Anterior cingulate cortex (tissue), 58 donors: ENCODE measurements at places on chromosomes 7 and 10.

DNA sequence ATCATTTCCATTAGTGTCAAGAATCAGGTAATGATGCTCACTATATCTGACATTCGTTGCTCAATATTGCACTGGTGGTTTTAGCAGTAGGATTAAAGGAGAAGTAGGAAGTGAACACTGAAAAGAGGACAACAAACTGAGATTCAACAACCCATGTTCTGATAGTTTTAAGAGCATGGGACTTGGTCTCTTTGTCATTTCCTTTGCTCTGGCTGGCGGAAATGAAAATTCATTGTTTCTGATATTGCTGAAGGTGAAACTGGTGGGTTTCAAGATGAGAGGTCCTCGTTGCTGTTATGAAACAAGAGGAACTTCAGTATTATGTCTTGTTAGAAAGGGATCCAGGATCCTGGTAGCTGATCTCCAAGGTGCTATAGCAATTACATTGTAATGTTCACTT lies 129.0 kb downstream of the DNAH11 start:
- DNase-seq = no peak

DNA sequence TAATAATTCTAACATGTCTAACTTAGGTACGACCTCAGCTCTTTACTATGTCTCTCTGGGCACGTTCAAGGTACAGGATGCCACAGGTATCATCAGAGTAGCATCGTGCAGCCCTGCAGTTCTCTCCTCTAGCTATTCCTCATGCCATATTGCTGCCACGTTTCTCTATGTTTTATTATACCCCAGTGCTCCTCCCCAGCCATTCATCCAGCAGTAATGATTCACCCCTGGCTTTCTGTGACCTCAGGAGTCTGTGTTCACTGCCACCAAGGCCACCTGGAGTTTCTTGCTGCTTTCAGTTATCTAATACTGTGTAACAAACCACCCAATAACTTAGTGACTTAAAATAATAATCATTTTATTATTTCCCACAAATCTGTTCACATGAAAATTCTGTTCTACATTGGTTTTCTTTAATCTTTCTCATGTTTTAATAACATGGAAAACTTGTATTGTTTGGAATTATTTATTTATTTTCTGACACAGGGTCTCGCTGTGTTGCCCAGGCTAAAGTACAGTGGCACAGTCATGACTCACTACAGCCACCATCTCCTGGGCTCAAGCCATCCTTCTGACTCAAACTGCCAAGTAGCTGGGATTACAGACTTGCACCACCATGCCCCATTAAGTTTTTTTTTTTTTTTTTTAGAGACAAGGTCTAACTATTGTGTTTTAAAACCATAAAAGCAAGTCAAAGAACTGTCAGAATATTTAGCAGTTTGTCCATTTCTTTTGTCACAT lies 21.8 kb downstream of the REEP3 start:
- DNase-seq = no peak

DNA sequence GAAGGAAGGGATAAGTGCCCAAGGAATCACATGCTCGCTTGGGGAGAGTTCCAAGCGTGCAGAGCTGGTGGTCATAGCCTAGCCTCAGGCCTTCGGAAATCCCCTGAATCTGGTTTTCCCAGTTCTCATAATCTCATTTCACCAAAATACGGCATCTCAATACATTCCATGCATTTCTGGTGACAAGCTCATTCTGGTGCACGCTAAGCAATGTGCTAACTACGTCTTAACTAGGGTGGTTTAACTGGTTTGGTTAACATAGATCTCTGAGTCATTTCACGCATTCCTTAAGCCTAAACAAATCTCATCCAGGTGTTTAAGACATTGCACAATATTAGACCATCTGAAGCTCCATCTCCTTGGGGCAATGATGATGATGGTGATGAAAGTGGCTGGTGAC lies 72.9 kb upstream of the STEAP1B start:
- no peak for DNase-seq

DNA sequence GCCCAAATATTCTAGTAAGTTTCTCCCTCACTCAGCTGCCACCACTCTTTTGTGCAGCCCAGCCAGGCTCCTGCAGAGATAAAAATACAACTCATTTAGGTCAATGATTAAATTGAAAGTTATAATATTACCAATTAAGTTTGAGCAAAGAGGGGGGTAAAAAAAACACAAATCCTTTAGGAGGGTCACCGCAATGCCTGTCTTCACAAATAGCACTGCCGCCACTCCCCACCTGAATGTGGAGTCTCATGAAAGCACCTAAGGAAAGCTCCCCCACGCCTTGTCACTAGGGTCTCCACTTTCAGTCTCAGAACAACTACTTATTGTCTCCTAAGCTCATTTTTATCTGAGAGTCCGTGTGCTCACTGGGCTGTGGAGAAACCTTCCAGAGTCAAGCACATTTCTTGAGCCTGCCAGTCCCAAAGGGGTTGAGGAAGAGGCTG lies 148.7 kb downstream of the FGFR2 start:
- no peak for DNase-seq

DNA sequence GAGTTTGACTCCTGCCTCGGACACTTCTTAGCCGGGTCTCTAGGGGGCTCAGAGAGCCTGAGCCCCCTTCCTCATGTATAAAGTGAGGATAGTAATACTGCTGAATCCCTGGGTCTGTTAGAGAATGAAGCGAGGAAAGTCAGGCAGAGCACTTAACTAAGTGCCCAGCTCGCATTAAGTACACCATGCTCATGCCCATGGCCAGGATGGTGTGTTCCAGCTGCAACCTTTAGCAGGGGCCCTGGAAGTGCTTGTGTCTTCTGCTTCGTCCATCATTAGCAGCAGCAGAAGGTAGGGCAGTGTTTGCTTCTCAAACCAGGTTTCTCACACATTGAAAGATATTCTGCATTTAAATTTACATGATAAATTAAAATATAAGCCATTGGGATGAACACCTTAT lies 27.3 kb upstream of the WDFY4 start:
- DNase-seq = no peak

DNA sequence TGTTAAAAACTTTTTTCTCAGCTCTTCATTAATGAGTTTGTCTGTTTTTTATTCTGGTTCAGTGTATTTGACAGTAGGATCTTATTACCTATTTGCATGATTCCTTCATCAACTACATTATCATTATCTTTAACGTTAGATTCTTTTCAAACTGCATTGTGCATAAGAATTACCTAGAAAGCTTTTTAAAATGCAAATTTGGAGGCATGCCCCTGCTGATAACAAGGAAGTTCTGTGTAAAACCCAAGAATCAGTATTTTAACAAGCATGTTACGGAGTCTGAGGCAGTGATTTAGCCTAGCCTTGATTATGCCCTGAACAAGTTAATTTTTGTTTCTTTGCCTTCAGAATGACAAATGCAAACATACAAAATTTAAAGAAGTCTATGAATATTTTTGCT lies 14.2 kb downstream of the AHR start:
- no peak for DNase-seq

DNA sequence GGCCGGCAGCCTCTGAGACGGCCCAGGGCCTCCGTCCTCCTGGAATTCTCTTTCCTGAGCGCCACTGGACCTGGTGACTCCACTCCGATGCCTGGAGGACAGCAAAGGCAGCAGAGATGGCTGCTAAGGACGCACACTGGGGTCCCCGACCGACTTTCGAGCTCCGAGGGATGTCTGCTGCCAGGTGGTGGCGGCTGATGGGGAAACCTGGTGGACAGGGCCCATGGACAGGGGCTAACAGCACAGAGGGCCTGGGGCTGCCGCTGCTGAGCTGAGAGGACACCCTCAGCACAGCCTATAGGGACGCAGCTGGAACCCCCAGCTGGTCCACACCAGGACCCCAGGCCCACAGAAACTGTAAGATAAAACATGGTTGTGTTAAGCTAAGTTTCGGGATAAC lies 366.3 kb downstream of the DNAJB6 start:
- no peak for DNase-seq

DNA sequence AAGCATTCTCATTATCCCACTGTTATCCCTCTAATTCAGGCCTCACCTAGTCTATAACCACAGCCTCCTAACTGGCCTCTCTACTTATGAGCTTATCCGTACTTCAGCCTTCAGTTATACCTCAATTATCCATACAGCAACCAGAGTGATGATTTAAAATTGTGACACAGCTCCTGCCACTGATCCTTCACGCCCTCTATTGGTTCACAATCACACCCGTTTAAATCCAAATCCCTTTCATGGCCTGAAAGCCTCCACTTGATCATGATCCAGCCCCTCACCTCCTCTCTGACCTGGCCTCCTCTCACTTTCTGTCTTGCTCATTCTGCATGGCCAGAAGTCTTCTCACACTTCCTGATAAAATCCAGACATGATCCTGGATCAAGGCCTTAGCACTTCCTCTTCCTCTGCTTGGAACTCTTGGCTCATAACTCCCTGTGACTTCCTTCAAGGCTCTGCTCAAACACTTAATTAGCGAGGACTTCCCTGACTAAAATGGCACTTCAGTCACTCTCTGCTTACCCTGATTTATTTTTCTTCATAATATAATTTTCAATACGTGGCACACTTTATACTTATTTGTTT lies 19.0 kb upstream of the TMEM26 start:
- no peak for DNase-seq

DNA sequence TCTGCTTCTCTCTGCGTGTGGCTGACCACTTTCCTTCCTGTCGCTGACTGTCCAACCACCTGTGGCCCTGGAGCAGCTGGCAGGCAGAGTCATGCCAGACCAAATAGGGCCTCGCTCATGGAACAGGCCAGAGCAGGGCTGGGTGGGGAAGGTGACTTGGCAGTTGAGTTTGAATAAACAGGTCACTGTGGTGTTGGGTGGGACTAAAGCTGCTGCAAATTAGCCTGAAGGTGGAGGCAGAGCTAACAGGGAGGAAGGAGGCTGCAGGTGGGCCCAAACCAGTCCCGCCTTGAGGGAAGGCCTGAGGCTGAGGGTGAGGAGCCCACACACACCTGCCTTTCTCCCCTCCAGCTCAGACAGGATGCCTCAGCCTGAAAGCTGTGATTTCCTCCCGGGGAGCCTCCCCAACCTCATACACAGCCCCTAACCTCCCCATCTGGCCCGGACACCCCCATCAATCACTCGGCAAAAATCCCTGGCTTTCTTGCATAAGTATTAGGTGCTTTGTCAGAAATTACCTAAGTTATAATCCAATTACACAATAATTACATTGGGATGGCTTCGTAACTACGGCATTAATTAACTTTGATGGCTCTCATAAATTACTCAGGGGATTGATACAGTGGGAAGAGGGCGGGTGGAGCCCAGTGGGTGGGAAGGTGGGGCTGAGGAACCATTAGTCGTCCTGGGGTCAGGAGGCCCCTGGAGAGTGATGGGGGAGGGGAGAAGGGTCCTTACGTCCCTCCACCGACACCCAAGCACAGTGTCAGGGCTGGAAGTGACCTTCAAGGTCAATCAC lies 97.7 kb upstream of the PCBD1 start:
- no peak for DNase-seq

GRCh38 chr7:97971990-97972943 lies 17.7 kb downstream of the OCM2 start:
- peak; percentile 9 for DNase-seq

DNA sequence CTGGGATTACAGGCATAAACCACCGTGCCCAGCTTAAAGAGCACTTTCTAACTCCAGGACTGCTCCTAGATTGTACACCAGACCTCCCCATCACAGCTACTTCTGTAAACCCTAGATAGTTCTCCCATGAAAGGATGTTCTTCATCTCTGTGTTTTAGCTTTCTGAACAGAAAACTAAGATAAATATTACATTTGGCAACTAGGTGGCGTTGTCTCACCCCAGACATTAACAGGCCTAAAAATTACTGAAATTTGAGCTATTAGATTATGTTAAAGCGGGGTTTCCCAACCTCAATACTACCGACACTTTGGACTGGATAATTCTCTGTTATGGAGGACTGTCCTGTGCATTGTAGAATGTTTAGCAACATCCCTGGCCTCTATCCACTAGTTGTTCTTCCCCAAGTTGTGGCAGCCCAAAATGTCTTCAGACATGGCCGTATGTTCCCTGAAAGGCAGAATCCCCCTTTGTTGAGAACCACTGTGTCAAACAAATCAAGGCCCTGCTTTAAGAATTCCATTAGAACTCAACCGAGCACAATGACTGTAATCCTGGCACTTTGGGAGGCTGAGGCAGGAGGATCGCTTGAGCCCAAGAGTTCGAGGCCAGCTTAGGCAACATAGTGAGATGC lies 19.1 kb downstream of the ATOH7 start:
- no peak for DNase-seq
